ENCODE measurements at places on chromosomes 2 and 18.

DNA sequence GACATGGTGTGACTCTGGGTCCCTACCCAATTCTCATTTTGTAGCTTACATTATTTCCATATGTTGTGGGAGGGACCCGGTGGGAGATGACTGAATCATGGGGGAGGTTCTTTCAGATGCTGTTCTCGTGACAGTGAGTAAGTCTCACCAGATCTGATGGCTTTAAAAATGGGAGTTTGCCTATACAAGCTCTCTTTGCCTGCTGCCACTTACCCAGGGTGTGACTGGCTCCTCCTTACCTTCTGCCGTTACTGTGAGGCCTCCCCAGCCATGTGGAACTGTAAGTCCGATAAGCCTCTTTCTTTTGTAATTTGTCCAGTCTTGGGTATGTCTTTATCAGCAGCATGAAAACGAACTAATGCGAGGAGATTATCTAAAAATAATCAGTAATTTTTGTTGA, 1683.2 kb upstream of the SLC39A10 start:
- no peak overlapping the region for H3K27ac ChIP-seq
- no peaks in the 10 kb centered on the region for H3K27me3 ChIP-seq
- no peak for DNase-seq
- peaks cover 12% of the 10 kb centered on the region for H3K36me3 ChIP-seq

DNA sequence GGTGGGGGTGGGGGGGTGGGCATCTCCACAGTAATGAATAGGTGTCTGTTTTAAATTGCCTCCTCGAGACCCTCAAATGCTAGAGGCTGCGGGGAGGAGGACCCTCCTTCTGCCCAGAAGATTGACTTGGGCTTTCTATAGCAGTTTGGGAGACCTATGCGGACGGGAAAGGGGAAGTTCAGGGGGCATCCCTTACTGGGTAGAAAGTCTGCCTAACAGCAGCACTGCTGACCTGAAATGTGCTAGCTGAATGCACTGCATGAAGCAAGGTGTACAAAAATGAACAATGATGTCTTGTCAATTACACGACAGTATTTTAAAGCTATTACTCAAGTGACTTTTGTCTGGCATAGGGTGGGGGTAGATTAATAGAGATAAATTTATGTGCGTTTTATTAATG, 2.5 kb downstream of the DCC start:
- no peak overlapping the region for H3K27ac ChIP-seq
- DNase-seq = no peak
- no peak overlapping the region for H3K4me3 ChIP-seq
- H3K4me1 ChIP-seq = peaks cover 29% of the 10 kb centered on the region
- H3K27me3 ChIP-seq = peaks cover 1% of the 10 kb centered on the region

- no peak overlapping the region for H3K4me3 ChIP-seq
- DNase-seq = no peak
- peaks cover 9% of the 10 kb centered on the region for H3K36me3 ChIP-seq
- H3K4me1 ChIP-seq = peaks cover 45% of the 10 kb centered on the region
- H3K27me3 ChIP-seq = no peaks in the 10 kb centered on the region
Observed at GRCh38 chr2:149421791-149422190, 91.4 kb downstream of the LYPD6 start.

DNA sequence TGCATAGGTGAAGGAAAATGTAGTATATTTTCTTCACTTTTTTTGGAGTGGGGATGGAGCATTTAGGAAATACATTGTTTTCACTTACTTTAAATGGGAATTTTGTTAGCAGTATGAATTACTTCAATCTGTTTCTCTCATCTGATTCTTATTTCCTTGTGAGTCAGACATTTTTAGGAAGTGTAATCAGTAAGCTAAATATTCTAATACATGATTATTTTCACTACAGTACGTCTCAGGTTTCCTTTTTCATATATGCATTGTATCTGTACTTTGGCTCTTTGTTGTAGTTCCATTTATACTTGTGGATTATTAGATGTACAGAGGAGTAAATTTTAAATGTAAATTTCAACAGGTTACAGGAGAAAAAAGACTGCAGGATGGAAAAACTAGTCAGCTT, 27.9 kb downstream of the GPD2 start:
- H3K4me3 ChIP-seq = no peak overlapping the region
- peaks cover 26% of the 10 kb centered on the region for H3K4me1 ChIP-seq
- no peak overlapping the region for H3K27ac ChIP-seq
- no peak for DNase-seq

- no peak overlapping the region for H3K4me3 ChIP-seq
- H3K36me3 ChIP-seq = no peaks in the 10 kb centered on the region
- DNase-seq = no peak
- H3K4me1 ChIP-seq = peaks cover 26% of the 10 kb centered on the region
Observed at GRCh38 chr2:47079515-47080412, 75.3 kb downstream of the STPG4 start.

GRCh38 chr2:21269382-21269781, 145.6 kb downstream of the TDRD15 start:
- DNase-seq = no peak
- no peaks in the 10 kb centered on the region for H3K36me3 ChIP-seq
- H3K4me1 ChIP-seq = peaks cover 35% of the 10 kb centered on the region
- H3K27me3 ChIP-seq = no peaks in the 10 kb centered on the region

GRCh38 chr2:130825966-130826253, 10.8 kb upstream of the ARHGEF4 start:
- H3K4me1 ChIP-seq = peaks cover 7% of the 10 kb centered on the region
- H3K27me3 ChIP-seq = no peaks in the 10 kb centered on the region
- H3K4me3 ChIP-seq = no peak overlapping the region
- H3K36me3 ChIP-seq = no peaks in the 10 kb centered on the region
- DNase-seq = no peak

DNA sequence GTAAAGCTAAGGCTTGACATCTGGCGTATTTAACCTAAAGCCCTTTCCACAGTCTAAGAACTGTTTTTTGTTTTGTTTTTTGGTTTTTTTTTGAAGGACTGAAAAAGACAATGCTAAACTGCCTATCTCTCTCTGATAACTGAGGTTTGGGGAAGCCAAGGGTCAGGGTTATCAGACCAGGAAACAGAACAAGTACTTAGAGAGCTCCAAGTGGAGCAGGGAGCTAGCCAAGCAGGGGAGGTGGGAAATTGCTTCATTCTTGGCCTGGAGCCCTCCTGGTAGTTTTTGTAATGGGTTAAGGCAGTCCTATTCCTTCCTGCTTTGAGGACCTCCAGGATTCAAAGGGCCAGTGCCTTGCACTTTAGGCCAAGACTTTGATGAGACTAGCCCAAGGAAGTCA, 154.3 kb upstream of the LTBP1 start:
- H3K4me3 ChIP-seq = no peak overlapping the region
- no peak overlapping the region for H3K27ac ChIP-seq
- no peaks in the 10 kb centered on the region for H3K27me3 ChIP-seq
- H3K4me1 ChIP-seq = peaks cover 9% of the 10 kb centered on the region

DNA sequence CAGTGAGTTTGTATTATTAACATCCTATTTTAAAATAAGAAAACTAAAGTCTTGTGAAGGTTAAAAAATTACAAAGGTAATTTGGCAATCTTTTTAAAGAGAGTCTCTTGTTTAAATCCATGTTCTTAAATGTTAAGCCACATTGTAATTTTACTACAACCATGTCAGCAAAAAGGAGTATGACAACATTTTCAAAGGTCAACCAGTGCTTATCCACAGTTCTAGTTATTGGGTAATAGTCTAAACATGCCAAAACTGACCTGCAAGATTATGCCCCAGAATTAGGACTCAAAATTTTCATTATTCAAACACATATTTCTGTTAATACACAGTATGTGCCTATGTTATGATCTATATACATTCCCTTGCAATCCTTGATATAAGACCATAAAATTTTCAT, 1312.6 kb upstream of the CHAC2 start:
- no peaks in the 10 kb centered on the region for H3K27me3 ChIP-seq
- H3K27ac ChIP-seq = no peak overlapping the region
- no peak for DNase-seq
- H3K36me3 ChIP-seq = no peaks in the 10 kb centered on the region

- no peaks in the 10 kb centered on the region for H3K27me3 ChIP-seq
- no peak overlapping the region for H3K4me3 ChIP-seq
- H3K4me1 ChIP-seq = peaks cover 4% of the 10 kb centered on the region
- no peaks in the 10 kb centered on the region for H3K36me3 ChIP-seq
Observed at GRCh38 chr18:43671431-43671830, 394.1 kb upstream of the SYT4 start.

DNA sequence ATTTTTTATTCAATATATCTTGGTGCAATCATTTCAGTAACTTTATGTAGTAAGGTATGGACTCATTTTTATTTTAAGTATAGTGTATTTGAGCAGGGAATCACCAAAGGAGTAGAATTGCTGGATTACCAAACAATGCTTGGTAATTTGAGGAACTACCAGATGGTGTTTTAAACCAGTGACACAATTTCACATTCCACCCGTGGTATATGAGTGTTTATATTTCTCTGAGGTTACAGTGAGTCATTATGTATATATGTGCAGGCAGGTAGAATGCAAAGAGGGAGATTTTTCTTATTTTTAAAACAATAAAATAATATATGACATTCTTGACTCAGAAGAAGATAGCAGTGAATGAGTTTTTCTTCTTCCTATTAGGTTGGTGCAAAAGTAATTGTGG, 596.9 kb downstream of the DCC start:
- H3K27me3 ChIP-seq = no peaks in the 10 kb centered on the region
- H3K4me3 ChIP-seq = no peak overlapping the region
- H3K4me1 ChIP-seq = no peaks in the 10 kb centered on the region
- no peaks in the 10 kb centered on the region for H3K36me3 ChIP-seq

- H3K4me1 ChIP-seq = peaks cover 34% of the 10 kb centered on the region
- H3K27me3 ChIP-seq = no peaks in the 10 kb centered on the region
- DNase-seq = no peak
- H3K4me3 ChIP-seq = no peak overlapping the region
Observed at GRCh38 chr2:217479566-217479965, 523.2 kb downstream of the TNS1 start.

GRCh38 chr2:73172963-73173362, 29.4 kb upstream of the NOTO start:
- no peaks in the 10 kb centered on the region for H3K36me3 ChIP-seq
- DNase-seq = no peak
- no peak overlapping the region for H3K27ac ChIP-seq
- peaks cover 68% of the 10 kb centered on the region for H3K27me3 ChIP-seq
- H3K4me3 ChIP-seq = no peak overlapping the region
- H3K4me1 ChIP-seq = peaks cover 12% of the 10 kb centered on the region

Data from mesothelial cell of epicardium (in vitro differentiated cells).